Activated T-cell treated with anti-CD3 and anti-CD28 coated beads for 48 hours (primary cell): ENCODE measurements at places on chromosomes 6 and 20.

DNA sequence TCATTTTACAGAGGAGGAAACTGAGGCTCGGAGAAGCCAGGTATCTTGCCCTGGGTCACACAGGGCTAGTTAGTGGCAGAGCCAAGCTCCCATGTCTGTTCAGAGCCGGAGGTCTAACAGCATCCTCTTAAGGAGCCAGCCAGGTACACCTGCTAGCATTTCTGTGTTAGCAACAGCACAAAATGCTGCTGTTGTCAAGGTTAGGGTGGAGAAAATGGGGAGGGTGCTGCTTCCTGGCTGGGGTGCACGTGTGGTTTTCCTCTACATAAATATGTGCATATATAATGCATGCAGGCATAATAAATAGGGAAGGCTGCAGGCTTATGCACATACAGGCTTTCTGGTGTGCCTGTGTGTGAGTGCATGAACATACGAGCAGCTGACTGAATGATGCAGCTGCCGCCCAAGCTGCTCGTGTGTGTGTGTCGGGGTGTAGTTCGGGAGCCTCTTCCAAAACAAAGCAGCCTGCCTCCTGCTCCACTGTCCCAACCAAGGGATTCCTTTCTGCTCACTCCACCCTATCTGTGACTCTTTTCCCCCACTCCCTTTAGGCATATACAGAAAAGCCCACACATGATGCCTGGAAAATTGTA is 86.6 kb downstream of the CD40 start:
- DNase-seq, result no peak

DNA sequence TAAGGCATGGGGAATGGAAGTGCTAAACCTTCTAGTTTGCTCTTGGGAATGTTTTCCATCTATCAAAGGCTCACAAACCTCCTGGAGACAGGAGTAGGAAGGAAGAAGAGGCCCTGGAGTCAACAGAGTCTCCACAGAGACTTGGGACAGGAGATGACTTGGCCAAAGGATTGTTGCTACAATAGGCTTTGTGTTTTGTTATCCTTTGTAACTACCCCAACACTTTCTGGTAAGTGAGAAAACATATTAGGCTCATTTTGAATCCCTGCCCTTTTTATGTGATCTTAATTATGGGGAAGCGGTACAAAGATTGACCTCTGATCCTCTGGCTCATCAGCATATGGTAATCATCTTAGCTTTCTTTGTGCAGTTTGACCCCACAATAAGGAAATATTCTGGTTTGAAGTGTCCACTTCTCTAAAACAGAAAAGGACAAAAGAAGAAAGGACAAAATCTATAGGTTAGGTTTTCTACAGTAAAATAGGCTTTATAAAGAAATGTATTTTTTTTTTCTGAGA is 24.1 kb upstream of the GTF3C6 start:
- no peak for DNase-seq

- peak; percentile 68 for DNase-seq
These were observed 2.1 kb upstream of the PERP start for GRCh38 chr6:138109042-138109997.

DNA sequence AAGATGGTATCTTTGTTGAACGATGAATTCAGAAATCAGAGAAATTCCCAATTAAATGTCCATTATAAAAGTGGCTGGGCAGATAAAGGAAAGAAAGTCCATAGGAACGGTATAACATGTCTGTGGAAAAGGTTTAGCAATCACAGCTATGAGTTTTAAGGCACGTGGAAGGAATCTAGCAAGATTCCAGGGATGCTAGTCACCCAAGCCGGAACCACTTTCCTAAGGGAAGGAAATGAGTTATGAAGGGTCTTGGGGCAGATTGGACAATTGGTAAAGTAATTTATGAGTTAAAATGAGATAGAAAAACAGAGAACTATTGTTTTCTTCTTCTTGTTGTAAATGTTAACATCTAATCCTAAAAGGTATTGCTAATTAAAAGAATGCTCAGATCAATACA is 384.8 kb downstream of the ADGRB3 start:
- DNase-seq, result no peak

DNA sequence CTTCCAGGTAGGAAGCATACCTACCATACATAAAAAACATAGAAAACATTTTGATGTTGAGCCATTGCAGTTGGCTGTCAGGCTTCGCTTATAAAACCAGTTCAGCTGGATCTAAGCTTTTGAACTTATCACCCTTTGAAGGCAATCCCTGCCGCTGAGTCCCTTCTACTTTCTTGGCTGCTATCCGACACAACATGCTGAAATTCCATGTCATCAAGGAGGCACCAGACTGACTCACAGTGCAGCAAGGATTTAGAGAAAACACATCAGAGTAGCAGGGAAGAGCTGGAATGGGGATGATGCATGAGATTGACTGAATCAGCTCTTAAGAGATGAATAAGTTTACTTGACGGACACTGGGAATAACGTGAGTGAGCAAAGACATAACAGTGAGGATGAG is 135.0 kb upstream of the MAN1A1 start:
- no peak for DNase-seq

- DNase-seq, result peak; percentile 64
These were observed 29.3 kb downstream of the NSFL1C start for GRCh38 chr20:1437235-1437904.
